ENCODE measurements at places on chromosomes 12 and 14.

DNA sequence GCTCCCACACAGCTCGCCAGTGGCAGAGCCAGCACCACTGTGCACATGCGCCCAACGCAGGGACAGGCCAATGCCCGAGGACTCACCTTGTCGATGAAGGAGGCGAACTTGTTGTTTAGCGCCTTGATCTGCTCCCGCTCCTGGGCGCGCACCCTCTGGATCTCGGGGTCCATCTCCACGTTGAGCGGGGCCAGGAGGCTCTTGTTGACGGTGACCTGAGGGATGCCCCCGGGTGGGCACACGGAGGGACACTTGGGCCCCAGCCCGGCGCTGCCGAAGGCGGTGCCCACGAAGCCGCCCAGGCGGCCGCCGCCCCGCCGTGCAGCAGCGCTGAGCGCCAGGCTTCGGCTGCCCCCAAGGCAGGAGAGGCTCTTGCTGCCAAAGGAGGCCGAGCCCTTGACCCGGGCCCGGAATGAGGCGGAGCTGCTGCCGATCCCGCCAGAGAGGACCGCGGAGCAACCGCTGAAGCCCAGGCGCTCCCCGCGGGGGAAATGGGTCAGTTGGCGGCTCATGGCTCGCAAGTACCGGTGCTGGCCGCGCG, at the start of gene KRT72:
TSS of gene KRT72 (minus strand) at position 523 of the 541 bp plus-strand sequence. CDS start at position 512, 11 bp downstream.
- no peak for DNase-seq

DNA sequence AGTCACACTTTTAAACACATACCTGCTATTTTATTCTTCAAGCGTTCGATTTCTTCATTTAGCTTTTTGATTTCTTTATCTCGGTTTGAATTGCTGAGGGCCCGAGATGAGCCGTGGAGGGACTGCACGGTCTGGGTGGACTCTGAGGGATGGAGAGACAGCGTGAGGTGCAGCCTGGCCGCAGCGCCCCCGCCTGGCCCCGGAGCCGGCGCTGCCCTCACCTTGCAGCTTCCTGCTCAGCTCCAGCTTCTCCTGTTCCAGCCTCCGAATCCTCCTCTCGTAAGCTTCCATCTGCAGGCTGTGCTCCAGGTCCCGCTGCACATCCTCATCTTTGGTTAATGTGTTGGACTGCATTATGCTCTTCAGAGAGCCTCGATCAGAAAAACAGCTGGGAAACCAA, 53.2 kb downstream of the AMN start:
- DNase-seq = no peak

DNA sequence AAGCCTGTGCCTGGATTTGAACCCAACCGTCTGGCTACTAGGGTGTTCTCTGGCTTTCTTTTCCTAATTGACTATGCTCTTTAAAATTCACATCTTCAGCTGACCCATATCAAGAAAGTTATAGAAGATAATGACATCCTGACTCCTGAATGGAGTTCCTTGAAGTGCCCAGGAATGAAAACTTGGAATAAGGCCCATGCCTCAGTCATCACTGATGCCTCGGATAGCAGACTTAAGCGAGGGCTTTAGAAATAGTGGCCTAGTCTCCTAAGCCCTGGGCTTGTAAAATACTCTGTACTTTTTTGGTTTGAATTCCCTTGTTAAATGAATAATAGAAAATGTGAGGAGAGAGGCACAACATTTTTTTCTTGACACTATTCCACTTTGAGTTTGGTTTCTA, 39.0 kb downstream of the CHST11 start:
- DNase-seq = no peak

- no peak for DNase-seq
Observed at GRCh38 chr12:19338405-19338804, 100.9 kb upstream of the AEBP2 start.

GRCh38 chr12:44381341-44381740, 494.8 kb downstream of the NELL2 start:
- DNase-seq = no peak

GRCh38 chr12:14665354-14666348, 30.7 kb downstream of the GUCY2C start:
- DNase-seq = no peak

- no peak for DNase-seq
Observed at GRCh38 chr12:50297027-50297426, 13.7 kb upstream of the LIMA1 start.

GRCh38 chr12:7973457-7973825, 37.5 kb upstream of the SLC2A3 start:
- DNase-seq = no peak

- no peak for DNase-seq
Observed at GRCh38 chr12:95131589-95132340, 58.3 kb upstream of the NR2C1 start.

DNA sequence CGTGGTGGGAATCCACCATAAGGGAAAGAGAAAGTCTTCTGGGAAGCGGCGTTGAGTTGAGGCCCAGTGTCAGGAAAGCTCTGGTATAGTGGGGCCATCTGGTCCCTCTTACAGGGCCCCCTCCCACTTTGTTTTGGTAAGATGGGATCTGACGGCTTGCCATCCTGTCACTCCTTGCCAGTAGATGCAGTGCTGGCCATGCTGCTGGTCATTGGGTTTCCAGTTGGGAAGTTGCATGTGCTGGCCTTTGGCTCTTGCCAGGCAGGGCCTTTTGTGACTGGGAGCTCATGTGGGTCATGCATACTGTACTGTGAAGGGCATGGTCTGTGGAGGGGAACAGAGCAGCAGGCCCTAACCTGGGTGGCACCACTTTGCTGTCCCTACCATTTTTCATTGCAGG, 3.8 kb downstream of the TRAF3 start:
- no peak for DNase-seq

- DNase-seq = no peak
Observed at GRCh38 chr12:87439990-87440827, 589.0 kb downstream of the C12orf50 start.

GRCh38 chr14:22748631-22749068, 17.8 kb upstream of the OXA1L start:
- no peak for DNase-seq

- DNase-seq = no peak
Observed at GRCh38 chr14:51650716-51651387, 858 bp upstream of the FRMD6 start.

- no peak for DNase-seq
Observed at GRCh38 chr12:109476807-109477184, 304 bp downstream of the KCTD10 start.

- DNase-seq = no peak
Observed at GRCh38 chr14:64934338-64934929, 8.1 kb downstream of the GPX2 start.

DNA sequence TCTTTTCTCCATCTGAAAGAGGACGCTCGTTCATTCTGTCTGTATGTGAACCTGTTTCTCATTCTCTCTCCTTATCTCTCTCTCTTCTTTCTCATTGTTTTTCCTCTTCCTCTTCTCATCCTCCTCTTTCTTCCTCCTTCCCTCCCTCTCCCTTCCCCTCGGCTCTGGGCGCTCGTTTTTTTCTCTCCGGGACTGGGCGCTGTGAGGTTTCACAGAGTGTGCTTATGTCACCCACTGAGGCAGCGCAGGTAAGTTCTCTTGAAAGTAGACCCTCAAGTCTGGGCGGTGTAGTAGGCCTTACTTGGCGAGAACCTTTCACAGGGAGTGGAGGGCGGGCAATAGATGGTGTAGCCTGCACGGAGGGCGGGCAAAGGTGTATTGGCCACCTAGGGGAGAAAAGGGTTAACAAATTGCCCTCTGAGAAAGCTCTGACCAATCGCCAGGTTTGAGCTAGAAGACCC, 4.5 kb upstream of the SIX1 start:
- no peak for DNase-seq

- DNase-seq = no peak
Observed at GRCh38 chr14:70890826-70891659, 16.2 kb upstream of the PCNX1 start.

Measured in stimulated activated naive CD8-positive, alpha-beta T cell treated with anti-CD3 and anti-CD28 coated beads, Interleukin-15, Interleukin-2, amounts not matched to agents 100 U/mL and 50 U/mL, for 24 hours (primary cell).